ENCODE measurements at places on chromosomes 5 and 9.

DNA sequence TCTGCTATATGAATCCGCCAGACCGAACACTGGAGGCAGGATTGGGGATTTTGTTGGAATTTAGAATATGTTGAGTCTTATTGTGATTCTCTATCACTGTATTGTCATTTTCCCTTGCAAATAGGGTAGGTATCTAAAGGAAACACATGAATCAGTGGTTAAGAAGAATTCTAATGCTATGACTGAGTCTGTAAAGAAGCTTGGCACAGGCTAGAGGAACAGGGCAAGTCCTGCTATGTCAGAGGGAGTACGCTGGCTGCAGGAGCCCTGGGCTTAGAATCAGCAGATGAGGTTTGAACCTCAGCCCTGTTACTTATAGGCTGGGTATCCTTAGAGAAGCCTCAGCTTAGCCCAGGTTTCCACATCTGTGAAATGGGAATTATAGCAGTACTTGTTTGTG lies 198.1 kb downstream of the NR3C1 start:
- DNase-seq: no peak

GRCh38 chr9:136233411-136233810 lies 12.2 kb downstream of the QSOX2 start:
- DNase-seq: no peak

DNA sequence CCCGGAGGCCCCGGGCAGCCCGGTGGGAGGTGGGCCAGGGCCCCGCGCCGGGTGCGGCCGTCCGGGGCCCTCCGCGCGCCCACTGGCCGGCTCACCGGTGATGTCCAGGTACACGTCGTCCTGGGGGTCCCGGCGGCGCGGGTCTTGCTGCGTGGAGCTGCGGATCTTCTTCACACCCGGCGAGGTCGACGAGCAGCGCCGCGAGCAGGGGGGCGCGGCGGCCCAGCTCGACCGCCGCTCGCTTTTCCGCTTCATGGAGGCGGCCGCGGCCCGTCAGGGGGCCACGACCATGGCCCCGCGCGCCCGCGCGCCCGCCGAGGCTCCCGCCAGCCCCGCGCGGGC lies 548 bp downstream of the CDC14B start:
- DNase-seq: no peak

DNA sequence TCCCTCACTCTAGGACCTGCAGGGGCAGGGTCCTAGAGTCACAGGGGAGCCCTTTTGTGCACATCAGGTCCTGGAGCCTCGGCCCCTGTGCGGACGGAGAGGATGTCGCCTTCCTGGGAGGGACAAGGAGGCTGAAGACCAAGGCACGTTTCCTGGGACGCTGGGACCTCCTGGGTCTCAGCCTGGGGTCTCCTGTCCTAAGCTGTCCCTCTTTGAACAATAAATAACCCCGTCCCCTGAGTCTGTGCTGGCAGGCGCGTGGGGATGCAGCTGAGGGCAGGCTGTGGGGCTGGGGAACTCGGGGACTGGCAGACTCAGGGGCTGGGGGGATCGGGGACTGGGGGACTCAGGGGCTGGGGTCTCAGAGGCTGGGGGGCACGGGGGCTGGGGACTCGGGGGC lies 31.1 kb downstream of the PAEP start:
- DNase-seq: no peak

DNA sequence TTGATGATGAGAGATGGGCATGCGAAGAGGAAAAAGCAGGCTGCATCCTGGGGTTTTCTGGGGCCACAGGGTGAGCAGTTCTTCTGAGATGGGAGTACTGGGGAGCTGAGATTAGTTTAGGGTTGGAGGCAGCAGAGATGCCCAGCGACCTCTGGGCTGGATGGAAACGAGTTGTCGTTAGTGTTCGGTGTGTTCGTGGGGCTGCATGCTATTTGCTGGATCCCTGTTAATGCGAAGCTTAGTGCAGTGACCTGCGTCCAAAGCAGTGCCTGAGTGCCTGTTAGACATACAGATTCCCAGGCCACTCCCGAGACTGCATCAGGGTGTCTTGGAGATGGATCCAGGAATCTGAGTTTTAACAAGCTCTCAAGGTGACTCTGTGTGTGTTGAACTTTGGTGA lies 201.3 kb downstream of the CACNA1B start:
- DNase-seq: no peak

DNA sequence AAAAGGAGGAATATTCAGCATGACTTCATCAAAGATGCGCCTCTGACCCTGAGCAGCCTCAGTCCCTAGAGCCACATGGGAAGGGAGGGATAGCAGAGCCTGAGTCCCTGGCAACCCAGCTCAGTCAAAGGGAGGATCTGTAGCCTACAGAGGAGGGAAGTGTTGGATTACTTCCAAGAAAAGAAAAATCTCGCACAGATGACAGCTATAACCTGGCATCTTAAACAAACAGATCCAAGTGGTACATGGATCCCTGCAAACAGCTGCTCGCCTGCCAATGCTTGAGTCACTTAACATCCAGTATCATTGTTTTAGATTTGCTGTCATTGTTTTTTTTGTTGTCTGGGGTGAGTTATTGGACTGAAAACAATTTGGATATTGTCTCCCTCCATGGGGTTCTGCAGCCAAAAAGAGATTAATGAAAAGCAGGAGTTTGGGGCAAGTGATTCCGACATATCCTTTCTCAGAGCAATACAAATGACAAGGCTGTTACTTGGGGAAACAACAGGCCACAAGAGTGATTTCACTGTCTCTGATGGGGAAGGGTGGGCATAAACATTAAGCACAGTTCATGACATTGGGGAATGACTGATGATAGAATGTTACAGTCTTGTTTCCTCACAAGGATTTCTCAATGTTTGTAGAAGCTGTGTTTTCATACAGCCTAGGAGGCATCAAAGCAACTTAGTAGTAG lies 153.5 kb upstream of the KIF2A start:
- DNase-seq: no peak

GRCh38 chr5:579211-579610 lies 32.9 kb upstream of the CEP72 start:
- DNase-seq: no peak

DNA sequence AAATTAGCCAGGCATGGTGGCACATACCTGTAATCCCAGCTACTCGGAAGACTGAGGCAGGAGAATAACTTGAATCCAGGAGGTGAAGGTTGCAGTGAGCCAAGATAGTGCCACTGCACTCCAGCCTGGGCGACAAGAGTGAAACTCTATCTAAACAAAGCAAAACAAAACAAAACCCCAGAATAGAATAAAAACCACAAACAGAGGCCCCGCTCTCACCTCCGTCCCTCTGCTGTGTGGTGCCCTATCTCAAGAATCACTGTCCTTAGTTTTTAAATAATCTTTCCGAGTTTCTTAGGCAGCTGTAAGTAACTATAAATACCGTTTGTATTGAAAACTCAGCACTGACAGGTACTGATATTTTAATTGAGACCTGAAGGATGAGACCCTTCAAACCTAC lies 42.7 kb upstream of the IER5L start:
- no peak for DNase-seq

GRCh38 chr5:139494832-139495231 lies 12.3 kb upstream of the STING1 start:
- DNase-seq: no peak
